ENCODE measurements at places on chromosomes 4 and X. TPM values are rescaled to one million over a fixed set of nuclear protein-coding genes. Genes with fewer than 3 reads are reported as not detected.

- no peak for DNase-seq
These were observed 275.1 kb upstream of the RASGEF1B start for GRCh38 chr4:81746773-81747172.

DNA sequence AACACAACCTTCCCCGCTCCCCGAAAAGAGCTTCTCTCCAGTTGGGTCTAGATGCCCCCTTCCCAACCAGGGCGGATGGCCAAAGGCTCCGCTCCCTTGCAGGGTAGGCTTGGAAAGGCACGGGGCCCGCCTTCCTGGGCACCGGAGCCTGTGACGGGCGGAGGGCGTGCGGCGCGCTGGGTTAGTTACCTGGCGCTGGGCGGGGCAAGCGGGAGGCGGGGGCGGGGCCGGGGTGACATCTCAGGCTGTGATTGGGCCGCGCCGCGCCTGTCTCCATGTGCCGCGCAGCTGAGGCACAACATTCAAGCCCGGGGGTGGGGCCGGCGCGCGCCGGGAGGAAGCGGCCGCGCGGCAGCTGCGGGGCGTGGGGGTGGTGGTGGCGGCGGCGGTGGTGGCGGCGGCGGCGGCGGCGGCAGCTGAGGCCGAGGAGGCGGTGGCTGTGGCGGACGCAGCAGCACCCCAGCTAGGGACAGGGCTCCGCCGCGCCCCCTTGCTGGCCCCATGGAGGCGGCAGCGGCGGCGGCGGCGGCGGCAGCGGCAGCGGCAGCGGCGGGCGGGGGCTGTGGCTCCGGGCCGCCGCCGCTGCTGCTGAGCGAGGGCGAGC is at the start of gene REPS2:
Gene REPS2 (plus strand): TSS at position 298 of the 604 bp plus-strand sequence. CDS start 204 bp downstream, at position 502.
- DNase-seq: peak; percentile 64

GRCh38 chrX:45006002-45006800 is 133.2 kb downstream of the KDM6A start:
- DNase-seq: no peak

DNA sequence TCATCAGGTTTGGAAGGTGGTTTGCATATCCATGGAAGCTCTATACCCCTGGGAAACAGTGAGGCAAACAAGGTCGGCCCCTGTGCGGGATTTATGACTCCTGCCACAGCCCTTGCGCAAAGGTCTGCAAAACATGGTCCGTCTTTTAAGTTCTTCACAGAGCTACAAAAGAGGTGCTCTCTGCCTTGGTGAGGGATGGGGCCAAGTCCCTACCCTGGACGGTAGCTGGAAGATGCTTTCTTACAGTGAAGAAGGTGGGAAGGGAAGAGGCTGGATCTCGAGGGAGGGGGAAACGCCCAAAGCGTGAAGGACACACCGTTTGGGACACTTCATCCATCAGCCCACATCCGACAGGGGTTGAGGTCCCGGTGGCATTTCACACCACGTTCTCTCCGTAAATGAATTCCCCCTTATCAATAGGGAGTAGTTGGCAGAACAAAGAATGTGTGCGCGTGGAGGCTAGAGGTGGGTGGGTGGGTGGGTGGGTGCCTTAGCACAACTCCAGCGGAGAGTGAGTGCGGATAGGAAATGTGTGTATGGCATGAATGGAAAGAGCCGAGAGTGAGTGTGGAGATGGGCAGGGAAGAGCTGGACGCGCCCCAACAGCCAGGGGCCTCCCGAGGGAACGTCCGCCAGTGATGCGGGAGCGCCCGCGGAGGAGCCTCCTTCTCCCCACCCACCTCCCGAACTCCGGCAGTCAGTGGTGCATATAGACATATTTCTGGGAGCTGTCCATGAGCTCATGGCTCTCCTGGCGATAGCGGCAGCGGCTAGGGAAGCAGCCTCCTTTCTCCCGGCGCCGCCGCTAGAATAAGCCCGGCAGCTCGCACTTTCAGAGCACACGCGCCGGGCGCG is 68.3 kb downstream of the LARP7 start:
- no peak for DNase-seq

DNA sequence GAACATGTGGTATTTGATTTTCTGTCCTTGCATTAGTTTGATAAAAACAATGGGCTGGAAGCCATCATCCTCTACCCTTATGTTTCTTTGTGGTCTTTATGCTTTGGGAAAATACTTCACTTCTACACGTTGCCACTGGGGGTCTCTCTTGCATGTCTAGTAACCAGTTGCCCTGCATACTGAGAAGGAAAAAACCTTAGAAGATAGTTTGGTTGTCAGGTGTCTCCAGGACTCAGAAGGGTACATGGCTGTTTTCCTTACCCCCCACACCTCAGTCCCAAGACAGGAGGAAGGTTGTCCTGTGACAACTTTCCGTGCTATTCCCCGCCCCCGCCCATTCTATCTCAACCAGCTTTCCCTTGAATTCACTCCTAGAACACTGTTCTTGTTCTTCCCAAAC is 62.1 kb upstream of the LANCL3 start:
- DNase-seq: no peak

Gene CSAG2
- total RNA-seq: not detected

Gene TRIML1
- not detected for total RNA-seq

Gene HS3ST1
- total RNA-seq: not detected
